ENCODE measurements at places on chromosomes 5 and 9.
A peak's percentile ranks its signal among the peaks of the same experiment; 100 is the strongest.

DNA sequence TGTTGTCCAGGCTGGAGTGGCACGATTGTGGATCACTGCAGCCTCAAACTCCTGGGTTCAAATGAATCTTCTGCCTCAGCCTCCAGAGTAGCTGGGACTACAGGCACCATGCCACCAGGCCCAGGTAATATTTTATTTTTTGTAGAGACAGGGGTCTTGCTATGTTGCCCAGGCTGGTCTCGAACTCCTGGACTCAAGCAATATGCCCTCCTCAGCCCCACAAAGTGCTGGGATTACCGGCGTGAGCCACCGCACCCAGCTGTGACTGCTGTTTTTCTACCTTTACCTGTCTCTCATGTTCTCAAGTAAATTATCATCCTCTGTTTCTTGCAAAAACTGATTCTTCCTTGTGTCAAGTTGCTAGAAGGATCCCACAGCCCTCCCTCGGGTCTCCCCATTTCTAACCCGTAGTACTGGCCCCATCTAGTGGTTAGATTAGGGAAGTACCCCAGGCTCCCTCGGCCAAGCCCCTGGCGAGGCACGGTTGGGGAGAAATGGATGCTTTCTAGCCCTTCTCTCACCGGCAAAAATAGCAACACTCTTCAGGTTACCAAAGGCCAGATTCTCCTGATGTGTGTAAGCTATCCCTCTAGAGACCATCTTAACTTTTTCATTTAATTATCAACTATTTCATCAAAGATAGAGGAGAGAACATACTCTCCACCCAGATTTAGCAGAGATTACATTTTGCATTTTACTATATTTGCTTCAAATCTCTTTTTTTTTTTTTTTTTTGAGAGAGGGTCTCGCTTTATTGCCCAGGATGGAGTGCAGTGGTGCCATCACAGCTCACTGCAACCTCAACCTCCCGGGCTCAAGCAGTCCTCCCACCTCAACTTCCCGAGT is 19.2 kb upstream of the TOR1B start:
- DNase-seq = peak; percentile 55

GRCh38 chr9:111154081-111154562 is 115.9 kb upstream of the LPAR1 start:
- no peak for DNase-seq

DNA sequence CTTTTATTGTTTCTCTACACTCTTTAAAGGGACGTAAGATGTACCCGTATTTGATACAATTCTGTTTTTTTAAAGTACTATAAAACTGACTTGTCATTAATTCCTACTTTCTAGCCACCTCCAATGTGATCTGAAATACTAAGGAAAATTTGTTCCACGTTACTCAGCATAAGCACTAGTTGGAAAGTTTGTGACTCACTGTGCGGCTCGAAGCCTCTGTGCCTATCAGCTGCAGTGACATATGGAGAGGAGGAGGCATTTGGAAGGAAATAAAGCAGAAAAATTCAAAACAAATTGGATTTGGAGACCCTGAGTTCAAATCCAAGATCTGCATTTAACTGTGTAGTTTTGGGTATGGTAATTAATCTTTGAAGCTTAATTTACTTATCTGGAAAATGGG is 339.3 kb downstream of the BRINP1 start:
- no peak for DNase-seq

DNA sequence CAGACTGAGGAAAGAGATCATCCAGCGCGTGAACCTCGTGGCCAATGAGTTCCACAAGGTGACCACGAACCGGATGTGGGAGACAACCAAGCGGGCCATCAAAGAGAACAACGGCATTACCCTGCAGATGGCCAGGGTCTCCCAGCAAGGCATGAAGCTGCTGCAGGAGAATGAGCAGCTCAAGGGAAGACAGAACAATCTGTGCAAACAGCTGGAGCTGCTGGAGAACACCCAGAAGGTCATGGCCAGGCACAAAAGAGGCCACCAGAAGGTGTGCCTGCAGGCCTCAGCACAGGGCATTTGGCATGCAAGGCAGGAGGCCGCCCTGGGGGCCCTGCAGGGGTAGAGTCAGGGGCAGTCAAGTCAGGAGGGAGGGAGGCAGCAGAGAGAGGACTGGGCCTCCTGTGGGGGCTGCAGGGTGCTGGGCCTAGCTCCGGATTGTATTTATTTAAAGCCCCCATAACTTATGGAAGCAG is 4.2 kb downstream of the PTRH1 start:
- DNase-seq = peak; percentile 49

- DNase-seq = no peak
These were observed 16.6 kb downstream of the SPTLC1 start for GRCh38 chr9:92098638-92099037.

DNA sequence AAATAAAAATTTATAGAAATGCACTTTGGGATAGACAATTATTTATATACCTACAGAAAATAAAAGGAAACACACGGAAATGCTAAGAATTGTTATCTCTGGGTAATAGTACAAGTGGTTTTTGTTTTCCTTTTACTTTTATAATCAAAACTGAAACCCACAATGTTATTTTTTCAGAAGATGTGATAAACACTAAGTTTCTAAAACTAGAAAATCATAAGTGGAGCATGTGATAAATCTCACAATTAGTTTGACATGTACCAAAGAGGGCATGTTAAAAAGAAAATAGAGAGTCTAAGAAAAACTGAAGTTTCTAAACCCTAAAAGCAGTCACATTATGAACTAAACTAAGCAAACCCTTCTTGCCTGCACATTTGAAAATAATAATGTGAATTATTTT is 61.1 kb downstream of the OXCT1 start:
- no peak for DNase-seq
